ENCODE measurements at places on chromosomes 11 and 22.

GRCh38 chr11:103947546-103947919 lies 88.9 kb upstream of the DDI1 start:
- DNase-seq, result peak; percentile 61

GRCh38 chr11:4441515-4441914 lies 7.6 kb upstream of the OR52K2 start:
- no peak for DNase-seq

DNA sequence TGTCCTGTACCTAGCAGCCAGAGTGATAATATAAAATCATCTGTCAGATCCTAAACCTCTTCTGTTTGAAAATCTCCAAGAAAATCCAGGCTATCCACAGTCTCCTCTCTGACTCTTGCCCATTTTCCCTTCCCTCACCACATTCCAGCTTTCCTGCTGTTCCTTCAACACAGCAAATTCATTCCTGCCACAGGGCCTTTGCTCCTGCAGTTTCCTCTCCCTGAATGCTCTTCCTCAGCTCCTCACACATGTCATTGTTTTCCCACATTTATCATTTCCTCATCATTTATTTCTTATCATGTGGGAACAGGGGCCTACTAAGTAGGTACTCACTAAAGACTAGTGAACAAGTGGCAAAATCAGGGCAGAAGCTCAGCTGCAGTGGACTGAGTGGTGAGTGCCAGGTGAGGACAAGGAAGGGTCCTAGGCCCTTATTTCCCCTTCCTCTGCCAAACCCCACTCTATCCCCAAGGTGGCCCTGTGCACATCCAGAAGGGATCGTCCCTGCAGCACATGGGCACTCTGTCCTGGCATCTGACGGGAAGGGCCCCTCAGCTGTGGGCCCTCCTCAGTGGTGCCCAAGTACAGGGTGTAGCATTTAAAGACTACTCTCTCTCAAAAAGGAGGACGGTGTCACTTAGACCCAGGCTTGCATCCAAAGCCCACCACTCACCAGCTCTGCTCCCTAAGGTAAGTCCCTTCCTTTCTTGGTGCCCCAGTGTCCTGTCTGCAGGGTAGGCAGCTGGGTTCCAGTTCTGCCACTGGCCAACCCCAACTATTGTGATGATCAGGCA lies 2.0 kb downstream of the LRRC32 start:
- DNase-seq, result no peak

GRCh38 chr11:67501854-67502253 lies 3.3 kb downstream of the PITPNM1 start:
- DNase-seq, result no peak

GRCh38 chr11:27296497-27296896 lies 66.5 kb downstream of the CCDC34 start:
- peak; percentile 46 for DNase-seq

- DNase-seq, result peak; percentile 85
Observed at GRCh38 chr11:5624489-5625279, at the start of gene TRIM34. Gene TRIM34, plus strand, starts transcription at chr11:5625001. Its CDS starts 7,331 bp downstream, at chr11:5632332.

- DNase-seq, result no peak
Observed at GRCh38 chr11:13561860-13562259, 66.1 kb upstream of the PTH start.

DNA sequence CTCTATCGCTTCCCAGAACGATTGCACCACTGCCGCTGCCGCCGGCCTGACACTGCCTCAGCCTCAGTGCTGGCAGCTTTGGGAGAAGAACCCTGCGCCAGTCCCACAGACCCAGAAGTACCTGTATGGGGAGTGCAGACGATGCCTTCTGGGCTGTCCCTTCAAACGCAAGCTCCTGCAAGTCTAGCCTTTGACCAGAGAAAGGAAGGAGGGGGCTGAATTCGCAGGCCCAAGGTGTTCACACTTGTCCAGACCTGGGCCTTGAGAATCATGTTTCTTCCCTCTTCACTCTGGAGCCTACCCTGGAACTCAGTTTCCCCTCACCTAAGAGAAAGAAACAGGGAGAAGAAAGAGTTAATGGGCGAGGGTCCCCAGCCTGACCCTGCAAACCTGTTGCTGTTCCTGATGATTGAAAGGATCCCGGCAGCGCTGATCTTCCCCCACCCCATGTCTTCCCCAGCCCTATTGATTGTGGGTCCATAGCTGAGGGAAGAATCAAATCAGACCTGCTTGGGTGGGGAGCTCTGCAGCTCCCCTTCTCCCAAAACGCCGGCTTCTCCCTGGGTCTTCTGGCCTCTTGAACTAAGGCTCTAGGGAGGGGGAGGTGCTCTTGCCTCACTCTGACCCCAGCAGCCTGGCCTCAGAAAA lies 786 bp upstream of the MCAM start:
- DNase-seq, result no peak

- no peak for DNase-seq
Observed at GRCh38 chr22:29003975-29004646, 57.5 kb downstream of the C22orf31 start.

GRCh38 chr11:118200497-118200896 lies 24.1 kb upstream of the SCN2B start:
- DNase-seq, result no peak

DNA sequence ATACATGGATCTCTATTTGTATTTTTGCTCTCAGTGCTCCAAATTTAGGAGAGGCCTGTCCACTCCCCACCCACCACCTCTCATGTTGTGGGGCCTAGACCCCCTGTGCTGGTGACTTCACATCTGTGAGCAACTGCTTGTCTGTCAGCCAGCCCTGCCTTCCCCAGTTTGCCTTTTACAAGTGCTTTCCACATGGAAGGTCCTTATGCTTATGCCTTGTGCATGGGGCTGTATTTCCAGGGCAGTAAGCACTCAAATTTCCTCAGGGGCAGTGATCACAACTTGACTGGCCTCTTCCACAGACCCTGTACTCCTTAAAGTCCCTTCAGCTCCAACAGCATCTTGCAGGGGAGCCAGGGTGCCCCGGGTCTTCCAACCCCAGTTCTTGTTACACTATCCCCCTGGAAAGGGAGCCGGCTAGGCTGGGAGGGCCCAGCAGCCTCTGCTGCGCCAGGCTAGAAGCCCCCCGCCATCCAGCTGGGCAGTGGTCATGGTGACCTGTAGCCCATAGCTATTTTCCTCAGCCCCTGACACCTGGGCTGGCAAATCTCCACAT lies 29.9 kb downstream of the GDPD5 start:
- no peak for DNase-seq

DNA sequence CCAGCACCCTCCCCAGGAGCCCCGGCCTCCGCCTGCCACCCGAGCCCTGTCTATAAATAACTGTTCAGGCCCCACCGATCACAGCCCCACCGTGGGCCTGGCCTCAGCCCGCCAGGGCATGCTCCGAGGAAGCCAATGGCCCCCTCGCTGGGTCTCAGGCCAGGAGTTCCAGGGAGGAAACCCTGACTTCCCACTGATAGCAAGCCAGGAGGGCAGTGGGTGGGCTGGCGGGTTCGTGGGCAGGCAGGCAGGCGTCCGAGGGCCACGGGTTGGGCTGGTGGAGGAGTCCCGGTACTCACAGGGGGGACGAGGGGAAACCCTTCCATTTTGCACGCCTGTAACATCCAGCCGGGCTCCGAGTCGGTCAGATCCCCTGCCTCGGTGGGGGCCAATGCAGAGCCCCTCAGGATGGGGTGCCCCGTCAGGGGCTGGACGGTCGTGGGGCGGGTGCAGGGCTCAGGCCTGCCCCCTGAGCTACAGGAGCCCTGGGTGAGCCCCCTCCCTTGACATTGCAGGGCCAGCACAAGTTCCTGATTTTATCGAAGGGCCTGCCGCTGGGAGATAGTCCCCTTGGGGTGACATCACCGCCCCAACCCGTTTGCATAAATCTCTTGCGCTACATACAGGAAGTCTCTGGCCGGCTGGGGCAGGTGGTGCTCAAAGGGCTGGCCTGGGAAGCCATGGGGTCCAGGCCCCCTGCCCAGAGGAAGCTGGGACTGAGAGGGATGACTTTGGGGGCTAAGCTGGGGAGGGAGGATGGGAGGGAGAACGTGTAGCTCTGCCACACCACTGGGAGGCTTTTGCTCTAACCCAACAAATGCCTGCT lies at the start of gene SPI1:
Gene SPI1, minus strand, starts transcription at position 538 of the 826 bp plus-strand sequence. Its CDS starts 194 bp downstream, at position 344.
- DNase-seq, result no peak

GRCh38 chr11:130001461-130002351 lies 929 bp downstream of the PRDM10 start:
- DNase-seq, result peak; percentile 84

DNA sequence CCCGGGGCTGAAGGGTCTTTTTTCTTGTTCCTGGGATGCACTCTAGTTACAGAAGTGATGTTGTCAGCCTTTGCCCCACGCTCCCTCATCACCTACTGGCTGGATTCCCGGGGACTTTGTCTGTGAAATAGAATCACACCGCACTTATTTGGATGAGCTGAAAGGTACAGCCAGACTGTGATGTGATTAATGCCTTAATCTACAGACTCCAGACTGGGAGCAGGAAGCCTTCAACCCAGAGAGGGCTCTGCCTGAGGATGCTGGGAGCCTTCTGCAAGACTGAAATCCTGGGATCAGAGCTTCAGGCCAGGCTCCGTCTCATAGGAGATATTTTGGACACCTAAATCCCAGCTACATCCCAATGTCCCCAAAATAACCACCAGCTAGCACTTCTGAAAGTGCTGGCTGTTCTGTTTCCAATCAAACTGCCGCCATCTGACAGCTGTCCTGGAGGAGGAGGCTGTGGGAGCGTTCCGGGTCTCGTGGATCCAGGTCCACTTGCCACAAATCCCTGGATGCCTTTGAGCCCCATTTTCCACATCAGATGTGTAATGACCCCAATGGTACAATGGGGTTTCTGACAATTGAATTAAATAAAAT lies 688.5 kb downstream of the TBC1D22A start:
- DNase-seq, result no peak

GRCh38 chr11:71562120-71562519 lies 3.2 kb upstream of the KRTAP5-10 start:
- DNase-seq, result no peak
